ENCODE measurements at places on chromosomes 13 and 19. TPM values are rescaled to one million over a fixed set of nuclear protein-coding genes. Genes with fewer than 3 reads are reported as not detected.

GRCh38 chr19:1663852-1664251, 11.4 kb upstream of the TCF3 start:
- H3K36me3 ChIP-seq, result no peaks in the 10 kb centered on the region
- H3K4me1 ChIP-seq, result peaks cover 84% of the 10 kb centered on the region
- no peaks in the 10 kb centered on the region for H3K27me3 ChIP-seq
- peak overlapping the region; percentile 79 for H3K4me3 ChIP-seq
- peak; percentile 50 for DNase-seq
- no peak overlapping the region for H3K27ac ChIP-seq

LILRA5 gene
- not detected for polyA plus RNA-seq

DNA sequence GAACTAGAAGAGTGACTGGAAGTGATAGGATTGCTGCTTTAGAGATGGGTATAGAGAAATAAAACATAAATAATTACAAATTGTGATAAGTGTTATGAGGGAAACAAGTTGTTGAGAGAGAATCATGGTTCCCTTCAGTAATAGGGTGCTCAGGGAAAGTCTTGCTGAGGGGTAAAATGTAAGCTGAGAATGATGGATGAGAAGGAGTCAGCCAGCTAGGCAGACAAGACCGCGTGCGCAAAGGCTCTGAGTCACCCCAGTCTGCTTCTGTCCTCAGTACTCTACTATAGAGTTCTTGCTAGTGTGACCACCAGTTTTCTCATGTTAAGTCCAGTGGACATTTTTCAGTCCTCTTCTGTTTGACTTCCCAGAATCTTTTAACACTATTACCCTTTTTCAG, 39.5 kb downstream of the PCCA start:
- no peaks in the 10 kb centered on the region for H3K36me3 ChIP-seq
- H3K4me3 ChIP-seq, result no peak overlapping the region
- DNase-seq, result no peak
- no peak overlapping the region for H3K27ac ChIP-seq
- H3K27me3 ChIP-seq, result no peaks in the 10 kb centered on the region

GRCh38 chr13:91767651-91768050, 369.2 kb downstream of the GPC5 start:
- H3K4me1 ChIP-seq, result no peaks in the 10 kb centered on the region
- H3K27me3 ChIP-seq, result no peaks in the 10 kb centered on the region
- no peaks in the 10 kb centered on the region for H3K36me3 ChIP-seq
- DNase-seq, result no peak
- H3K27ac ChIP-seq, result no peak overlapping the region
- H3K4me3 ChIP-seq, result no peak overlapping the region

PROZ gene
- not detected for polyA plus RNA-seq
